ENCODE measurements at places on chromosomes 11 and 22.

GRCh38 chr11:67002297-67002913 is 20.5 kb upstream of the SYT12 start:
- no peak for DNase-seq

DNA sequence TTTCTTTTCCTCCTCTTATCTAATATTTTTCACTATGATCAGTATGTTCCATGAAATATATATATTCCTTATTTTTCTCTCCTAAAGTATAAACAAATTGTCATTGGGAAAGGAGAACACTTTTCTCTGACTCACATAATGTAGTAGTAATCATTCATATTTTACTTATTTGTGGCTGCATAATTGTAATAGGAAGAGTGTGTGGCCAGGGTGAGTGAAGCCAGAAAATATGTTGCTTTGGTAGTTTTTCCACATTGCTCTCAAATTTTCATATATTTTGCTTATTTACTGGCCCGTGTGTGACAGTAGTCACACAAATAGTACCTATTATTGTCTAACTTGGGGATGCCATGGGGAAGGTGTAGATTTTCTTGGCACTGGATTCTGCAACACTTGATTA is 172.1 kb downstream of the DYNC2H1 start:
- DNase-seq = no peak

DNA sequence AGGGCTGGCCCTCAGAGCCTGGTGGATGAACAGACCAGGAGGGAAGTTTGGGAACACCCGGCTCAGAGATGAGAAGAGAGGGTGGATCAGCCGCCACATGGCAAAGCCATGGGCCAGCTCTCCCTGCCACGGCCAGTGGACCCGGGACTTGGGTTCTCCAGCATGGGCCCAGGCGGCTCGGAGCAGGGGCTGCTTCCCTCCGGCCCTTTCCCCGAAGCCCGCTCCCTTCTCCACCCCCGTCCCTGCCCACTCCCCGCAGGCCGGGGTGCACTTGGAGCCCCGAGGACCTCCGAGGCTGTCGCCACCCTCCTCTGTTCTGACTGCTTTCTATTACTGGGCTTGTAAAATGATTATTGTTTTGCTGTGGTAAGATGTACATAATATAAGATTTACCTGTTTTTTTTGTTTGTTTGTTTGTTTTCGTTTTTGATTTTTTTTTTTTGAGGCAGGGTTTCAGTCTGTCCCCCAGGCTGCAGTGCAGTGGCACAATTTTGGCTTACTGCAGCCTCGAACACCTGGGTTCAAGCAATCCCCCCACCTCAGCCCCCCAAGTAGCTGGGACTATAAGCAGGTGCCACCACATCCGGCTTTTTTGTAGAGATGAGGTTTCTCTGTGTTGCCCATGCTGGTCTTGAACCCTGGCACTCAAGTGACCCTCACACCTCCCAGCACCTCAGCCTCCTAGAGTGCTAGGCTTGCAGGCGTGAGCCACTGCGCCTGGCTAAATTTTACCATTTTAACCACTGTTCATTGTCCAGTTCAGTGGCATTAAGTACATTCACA is 11.3 kb upstream of the TH start:
- DNase-seq = no peak

- no peak for DNase-seq
Observed at GRCh38 chr22:31083923-31084810, 3.0 kb downstream of the SMTN start.

DNA sequence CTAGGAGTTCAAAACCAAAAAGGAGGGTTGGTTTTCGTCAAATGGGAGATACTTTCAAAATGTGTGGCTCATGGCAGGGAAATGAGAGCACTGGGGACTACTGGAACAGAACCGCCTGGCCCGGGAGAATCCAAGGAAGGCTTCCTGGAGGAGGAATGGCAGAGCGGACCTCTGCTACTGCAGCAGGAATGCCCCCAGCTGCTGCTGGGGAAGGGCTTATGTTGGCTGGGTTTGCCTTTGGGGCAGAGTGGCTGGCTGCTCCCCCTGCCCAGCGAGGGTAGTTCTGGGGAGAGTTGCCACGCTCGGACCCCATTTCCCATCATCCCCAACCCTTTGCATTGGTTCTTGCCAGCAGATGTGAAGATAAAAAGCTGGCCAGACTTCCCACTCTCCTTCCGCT is 10.6 kb upstream of the APOBEC3A start:
- DNase-seq = no peak

DNA sequence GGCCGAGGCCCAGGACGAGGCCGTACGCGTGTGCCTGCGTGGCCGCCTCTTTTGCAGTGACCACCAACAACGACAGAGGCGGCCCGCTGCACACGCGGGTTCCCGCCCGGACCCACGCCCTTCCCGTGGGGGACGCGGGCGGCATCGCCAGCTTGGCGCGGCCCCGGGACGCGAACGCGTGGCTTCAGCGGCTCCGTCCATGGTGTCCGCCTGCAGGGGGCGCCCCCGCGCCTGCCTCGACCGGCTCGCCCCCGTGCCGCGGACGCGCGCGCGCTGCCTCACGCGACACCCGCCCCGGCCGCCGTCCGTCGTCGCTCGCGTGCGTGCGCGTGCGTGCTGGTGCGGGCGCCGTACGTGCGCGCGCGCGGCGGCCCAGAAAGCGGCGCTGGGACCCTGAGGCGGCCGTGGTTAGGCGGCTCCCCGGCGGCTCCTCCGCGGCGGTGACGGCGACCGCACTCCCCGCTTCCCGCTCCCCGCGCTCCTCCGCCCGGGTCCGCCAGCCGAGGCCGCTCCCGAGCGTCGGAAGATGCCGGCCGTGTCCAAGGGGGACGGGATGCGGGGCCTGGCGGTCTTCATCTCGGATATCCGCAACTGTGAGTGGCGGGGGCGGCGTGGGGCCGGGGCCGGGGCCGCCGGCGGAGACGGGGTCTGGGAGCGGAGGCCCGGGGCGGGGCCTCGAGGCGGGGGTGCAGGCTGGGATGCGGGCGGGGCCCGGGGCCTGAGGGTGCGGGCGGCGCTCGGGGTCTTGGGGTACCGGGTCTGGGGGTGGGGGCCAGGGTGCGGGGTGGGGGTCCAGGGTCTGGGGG is at the start of gene AP2A2:
Gene AP2A2, plus strand, starts transcription at position 375 of the 806 bp plus-strand sequence. Its CDS starts 152 bp downstream, at position 527.
- DNase-seq = peak; percentile 84

Data from astrocyte of the spinal cord (primary cell).